Astrocyte of the hippocampus (primary cell): ENCODE measurements at places on chromosomes 6 and 20.

GRCh38 chr6:90212274-90212673, 84.4 kb downstream of the BACH2 start:
- DNase-seq = no peak

DNA sequence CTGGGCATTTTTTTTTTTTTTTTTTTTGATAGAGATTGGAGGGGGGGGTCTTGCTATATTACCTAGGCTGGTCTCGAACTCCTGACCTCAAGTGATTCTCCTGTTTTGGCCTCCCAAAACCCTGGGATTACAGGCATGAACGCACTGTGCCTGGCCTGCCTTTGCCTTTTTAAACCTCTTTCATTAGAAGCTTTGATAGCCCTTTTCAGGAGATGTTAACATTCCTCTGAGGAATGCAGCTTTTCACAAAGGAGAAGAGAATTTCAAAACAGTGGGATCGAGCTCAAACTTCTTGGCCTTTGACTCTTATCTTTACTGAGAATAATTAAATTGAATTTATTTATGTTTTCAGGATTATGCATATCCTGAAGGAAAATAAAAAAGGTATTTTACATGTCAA, 31.3 kb downstream of the SLC26A8 start:
- no peak for DNase-seq

- DNase-seq = peak; percentile 67
These were observed 68.5 kb upstream of the FOXO3 start for GRCh38 chr6:108492131-108492766.

DNA sequence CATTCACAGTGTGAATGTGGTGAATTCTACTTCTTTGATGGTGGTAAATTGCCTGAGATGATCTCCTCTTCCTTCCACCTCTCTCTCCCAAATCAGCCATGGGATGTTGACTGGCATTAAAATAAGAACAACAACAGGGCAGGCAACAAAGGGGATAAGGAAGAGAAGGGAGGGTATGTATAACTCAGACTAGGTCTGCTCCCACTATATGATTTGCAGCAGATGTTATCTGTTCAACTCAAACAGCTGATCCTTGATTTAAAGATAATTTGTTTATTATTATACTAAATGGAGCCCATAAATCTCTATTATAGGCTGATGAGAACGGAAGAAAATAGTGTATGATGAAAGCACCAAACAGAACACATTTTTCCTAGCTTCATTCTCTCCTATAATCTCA, 262.0 kb downstream of the BTBD3 start:
- DNase-seq = no peak

- no peak for DNase-seq
These were observed 75.0 kb downstream of the PLCB4 start for GRCh38 chr20:9143926-9144325.

DNA sequence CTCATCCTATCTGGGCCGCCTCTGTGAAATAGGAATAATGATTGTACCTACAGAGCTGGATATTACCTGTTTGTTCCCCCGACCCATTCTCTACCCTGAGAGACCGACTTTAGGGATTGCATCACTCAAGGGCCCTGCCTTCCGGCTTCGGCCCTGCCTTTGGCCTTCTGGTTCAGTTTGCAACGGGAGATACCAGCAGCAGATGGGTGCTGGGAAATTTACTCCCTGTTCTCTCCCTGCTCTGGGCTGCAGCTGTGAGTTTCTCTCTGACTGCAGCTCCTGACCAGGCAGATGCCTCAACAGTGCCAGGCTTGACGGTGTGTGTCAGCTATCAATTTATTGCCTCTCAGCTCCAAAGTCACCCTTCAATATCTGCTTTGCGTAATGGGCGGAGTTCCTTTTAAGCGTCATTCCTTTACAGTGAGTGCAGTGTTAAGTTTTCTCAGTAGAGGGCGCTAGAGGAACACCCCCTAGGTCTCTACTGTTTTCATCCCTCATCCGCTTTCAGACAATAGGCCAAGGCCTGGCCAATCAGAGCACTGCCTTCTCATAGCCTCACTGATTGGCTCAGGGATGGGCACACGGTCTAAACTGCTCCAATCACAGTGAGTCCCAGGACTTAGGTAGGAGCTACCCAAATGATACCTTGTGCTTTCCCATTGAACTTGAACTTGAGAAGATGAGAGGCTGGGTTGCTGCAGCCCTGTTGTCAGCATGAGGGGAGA, 30.0 kb downstream of the KCNG1 start:
- peak; percentile 76 for DNase-seq

DNA sequence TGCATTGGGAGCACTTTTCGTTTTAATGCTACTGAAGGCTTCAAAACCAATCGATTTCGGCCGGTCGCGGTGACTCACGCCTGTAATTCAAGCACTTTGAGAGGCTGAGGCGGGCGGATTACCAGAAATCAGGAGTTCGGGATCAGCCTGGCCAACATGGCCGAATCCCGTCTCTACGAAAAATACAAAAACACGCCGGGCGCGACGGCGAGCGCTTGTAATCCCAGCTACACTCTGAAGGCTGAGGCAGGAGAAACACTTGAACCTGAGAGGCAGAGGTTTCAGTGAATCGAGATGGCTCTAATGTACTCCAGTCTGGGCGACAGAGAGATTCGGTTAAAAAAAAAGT, 58.4 kb downstream of the TRIM38 start:
- peak; percentile 77 for DNase-seq

- DNase-seq = peak; percentile 35
These were observed 695 bp upstream of the TGIF2 start for GRCh38 chr20:36572701-36573102.

- peak; percentile 92 for DNase-seq
These were observed at the start of gene C6orf47 for GRCh38 chr6:31660381-31661261. Gene C6orf47 (minus strand): TSS chr6:31660778. CDS start chr6:31659947, 831 bp downstream.
